ENCODE measurements at places on chromosomes 13 and 19.

DNA sequence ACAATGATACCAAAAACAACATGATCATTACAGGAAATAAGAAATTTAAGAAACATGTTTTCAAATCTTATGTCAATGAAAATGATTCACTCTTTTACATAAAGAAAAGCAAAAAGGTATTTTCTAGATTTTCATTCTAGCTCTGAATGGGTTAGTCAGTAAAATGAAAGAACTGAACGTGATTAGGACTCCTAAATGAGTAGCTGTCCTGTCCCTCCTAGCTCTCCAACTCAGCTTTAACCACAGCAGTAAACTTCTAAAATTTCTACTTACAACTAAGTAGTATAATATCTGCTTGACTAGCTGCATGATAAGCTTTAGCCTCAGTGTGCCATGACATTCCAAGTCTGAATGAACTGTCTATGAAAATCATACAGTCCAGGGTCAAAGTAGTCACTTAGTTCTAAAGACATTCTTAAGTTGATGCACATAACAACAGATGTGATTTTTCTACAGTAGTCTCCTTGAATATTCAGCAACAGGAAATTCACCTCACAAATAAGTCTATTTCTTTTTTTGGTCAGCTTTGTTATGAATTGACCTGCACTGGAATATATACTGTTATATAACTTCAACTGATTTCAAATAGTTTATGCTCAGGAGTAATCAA lies 136.4 kb downstream of the MYCBP2 start:
- no peak overlapping the region for H3K27ac ChIP-seq
- no peak overlapping the region for H3K4me3 ChIP-seq
- peaks cover 20% of the 10 kb centered on the region for H3K36me3 ChIP-seq
- no peaks in the 10 kb centered on the region for H3K4me1 ChIP-seq

DNA sequence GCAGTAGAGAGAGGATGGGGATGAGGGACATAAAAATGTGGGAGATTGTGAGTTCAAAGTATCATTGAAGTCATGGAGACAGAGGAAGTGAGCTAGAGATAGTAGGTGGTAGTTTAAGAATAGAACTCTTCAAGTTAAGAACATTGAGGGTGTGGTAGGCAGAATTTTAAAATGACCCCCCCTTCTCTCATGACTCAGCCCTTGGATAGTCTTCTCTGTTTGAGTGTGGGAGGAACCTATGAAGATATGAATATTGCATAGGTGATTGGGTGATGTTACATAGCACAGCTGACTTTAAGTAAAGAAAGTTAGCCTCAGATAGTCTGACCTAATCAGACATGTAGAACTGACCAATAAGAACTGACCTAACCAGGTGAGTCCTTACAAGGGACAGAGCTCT lies 418.6 kb downstream of the FOXO1 start:
- peaks cover 4% of the 10 kb centered on the region for H3K4me1 ChIP-seq
- no peak overlapping the region for H3K27ac ChIP-seq
- DNase-seq, result no peak
- no peaks in the 10 kb centered on the region for H3K36me3 ChIP-seq

GRCh38 chr13:47437406-47437805 lies 540.6 kb upstream of the HTR2A start:
- H3K4me1 ChIP-seq, result no peaks in the 10 kb centered on the region
- DNase-seq, result no peak
- H3K27me3 ChIP-seq, result no peaks in the 10 kb centered on the region
- H3K4me3 ChIP-seq, result no peak overlapping the region
- H3K36me3 ChIP-seq, result peaks cover 9% of the 10 kb centered on the region

DNA sequence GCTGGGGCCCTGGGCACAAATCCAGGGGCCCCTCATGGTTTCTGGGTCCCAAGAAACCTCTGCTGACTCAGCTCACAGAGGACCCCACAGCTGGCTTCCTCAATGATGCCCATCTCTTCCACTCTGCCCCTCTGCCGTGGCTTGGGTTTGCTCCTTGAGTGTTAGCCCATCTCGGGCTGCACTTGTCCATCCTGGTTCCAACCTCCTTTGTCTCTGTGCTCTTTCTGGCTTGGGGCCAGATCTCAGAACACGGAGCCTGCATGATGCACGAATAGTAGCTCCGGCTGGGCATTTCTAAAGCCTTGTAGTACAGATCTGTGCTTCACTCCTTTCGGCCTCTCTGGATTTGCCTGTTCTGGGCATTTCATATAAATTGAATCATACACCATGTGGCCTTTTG lies 53.8 kb downstream of the F2RL3 start:
- no peak for DNase-seq
- no peak overlapping the region for H3K4me3 ChIP-seq
- H3K27me3 ChIP-seq, result peaks cover 1% of the 10 kb centered on the region
- H3K4me1 ChIP-seq, result peaks cover 6% of the 10 kb centered on the region
- H3K36me3 ChIP-seq, result peaks cover 12% of the 10 kb centered on the region
- no peak overlapping the region for H3K27ac ChIP-seq

- H3K4me3 ChIP-seq, result no peak overlapping the region
- peaks cover 17% of the 10 kb centered on the region for H3K27me3 ChIP-seq
- H3K4me1 ChIP-seq, result peaks cover 2% of the 10 kb centered on the region
- H3K27ac ChIP-seq, result no peak overlapping the region
- DNase-seq, result no peak
- H3K36me3 ChIP-seq, result no peaks in the 10 kb centered on the region
Observed at GRCh38 chr19:15563325-15563794, 51.7 kb upstream of the CYP4F8 start.

- no peak within 1 kb of the TSS for H3K27ac ChIP-seq
- peak within 1 kb of the TSS; percentile 75 for H3K4me3 ChIP-seq
- DNase-seq, result peak; percentile 41
- H3K27me3 ChIP-seq, result peaks cover 28% of the 10 kb centered on the region
- H3K4me1 ChIP-seq, result peaks cover 7% of the 10 kb centered on the region
- H3K36me3 ChIP-seq, result peaks cover 18% of the 10 kb centered on the region
Observed at GRCh38 chr19:3785938-3786824, at the start of gene MATK. Gene MATK, minus strand, starts transcription at chr19:3786381. Its CDS starts 1,246 bp downstream, at chr19:3785135.

DNA sequence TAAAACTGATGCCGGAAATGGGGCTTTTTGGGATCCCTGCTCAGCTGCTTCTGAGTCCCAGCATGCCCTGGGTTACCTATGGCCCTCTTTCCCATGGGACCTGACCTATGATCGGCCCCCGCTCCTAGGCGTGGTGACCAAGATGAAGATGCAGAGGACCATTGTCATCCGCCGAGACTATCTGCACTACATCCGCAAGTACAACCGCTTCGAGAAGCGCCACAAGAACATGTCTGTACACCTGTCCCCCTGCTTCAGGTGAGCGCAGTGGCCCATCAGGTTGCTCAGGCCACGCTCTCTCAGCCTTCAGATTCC lies 1.5 kb downstream of the RPS11 start:
- no peak for DNase-seq
- peak overlapping the region; percentile 97 for H3K4me3 ChIP-seq
- peaks cover 42% of the 10 kb centered on the region for H3K4me1 ChIP-seq
- H3K27me3 ChIP-seq, result no peaks in the 10 kb centered on the region

DNA sequence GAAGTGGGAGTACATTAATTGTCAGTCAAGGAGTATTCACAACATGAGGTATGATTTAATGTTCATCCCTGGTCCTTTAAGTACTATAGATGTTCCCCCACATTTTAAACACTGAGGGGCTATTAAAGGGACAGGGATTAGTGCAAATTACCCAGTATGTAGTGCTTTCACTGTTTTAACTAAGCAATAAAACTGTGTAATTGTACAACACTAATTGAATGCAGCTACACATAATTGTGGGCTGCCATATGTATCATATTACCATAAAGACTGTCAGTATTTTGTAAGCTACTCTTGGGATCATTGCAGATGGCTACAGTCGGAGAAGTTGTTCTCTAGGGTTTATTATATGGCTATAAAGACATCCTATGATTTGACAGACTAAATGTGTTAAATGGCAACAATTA lies 316.6 kb downstream of the DCLK1 start:
- no peak overlapping the region for H3K4me3 ChIP-seq
- no peak overlapping the region for H3K27ac ChIP-seq
- peaks cover 5% of the 10 kb centered on the region for H3K36me3 ChIP-seq
- no peaks in the 10 kb centered on the region for H3K27me3 ChIP-seq

- H3K4me3 ChIP-seq, result no peak overlapping the region
- H3K4me1 ChIP-seq, result peaks cover 19% of the 10 kb centered on the region
- no peaks in the 10 kb centered on the region for H3K36me3 ChIP-seq
- DNase-seq, result no peak
- H3K27me3 ChIP-seq, result peaks cover 29% of the 10 kb centered on the region
Observed at GRCh38 chr19:50547385-50548190, 20.6 kb downstream of the LRRC4B start.

GRCh38 chr19:45913874-45914830 lies at the start of gene NANOS2:
Gene NANOS2, minus strand, starts transcription at chr19:45914778. Its CDS starts 85 bp downstream, at chr19:45914693.
- no peak within 1 kb of the TSS for H3K27ac ChIP-seq
- peaks cover 7% of the 10 kb centered on the region for H3K27me3 ChIP-seq
- H3K36me3 ChIP-seq, result no peaks in the 10 kb centered on the region

DNA sequence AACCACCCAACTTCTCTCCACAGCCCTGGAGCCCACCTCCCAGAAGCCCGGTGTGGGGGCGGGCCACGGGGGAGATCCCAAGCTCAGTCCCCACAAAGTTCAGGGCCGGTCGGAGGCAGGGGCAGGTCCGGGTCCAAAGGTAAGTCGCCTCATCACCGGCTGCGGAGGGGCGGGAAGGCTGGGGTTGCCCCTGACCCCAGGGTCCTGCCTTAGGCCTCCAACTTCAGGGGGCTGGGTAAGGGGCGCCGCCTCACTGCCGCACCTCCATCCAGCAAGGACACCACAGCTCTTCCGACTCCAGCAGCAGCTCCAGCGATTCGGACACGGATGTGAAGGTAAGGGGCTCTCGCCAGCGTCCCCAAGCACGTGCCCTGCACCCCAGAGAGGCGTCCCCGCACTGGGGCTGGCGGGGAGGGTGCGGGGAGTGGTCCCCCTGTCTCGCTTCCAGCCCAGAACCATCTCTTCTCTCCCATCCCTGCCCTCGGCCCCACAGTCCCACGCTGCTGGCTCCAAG lies 358 bp downstream of the C19orf33 start:
- peak overlapping the region; percentile 63 for H3K27ac ChIP-seq
- H3K36me3 ChIP-seq, result no peaks in the 10 kb centered on the region
- peaks cover 4% of the 10 kb centered on the region for H3K27me3 ChIP-seq
- DNase-seq, result peak; percentile 34
- peaks cover 16% of the 10 kb centered on the region for H3K4me1 ChIP-seq
- peak overlapping the region; percentile 74 for H3K4me3 ChIP-seq

DNA sequence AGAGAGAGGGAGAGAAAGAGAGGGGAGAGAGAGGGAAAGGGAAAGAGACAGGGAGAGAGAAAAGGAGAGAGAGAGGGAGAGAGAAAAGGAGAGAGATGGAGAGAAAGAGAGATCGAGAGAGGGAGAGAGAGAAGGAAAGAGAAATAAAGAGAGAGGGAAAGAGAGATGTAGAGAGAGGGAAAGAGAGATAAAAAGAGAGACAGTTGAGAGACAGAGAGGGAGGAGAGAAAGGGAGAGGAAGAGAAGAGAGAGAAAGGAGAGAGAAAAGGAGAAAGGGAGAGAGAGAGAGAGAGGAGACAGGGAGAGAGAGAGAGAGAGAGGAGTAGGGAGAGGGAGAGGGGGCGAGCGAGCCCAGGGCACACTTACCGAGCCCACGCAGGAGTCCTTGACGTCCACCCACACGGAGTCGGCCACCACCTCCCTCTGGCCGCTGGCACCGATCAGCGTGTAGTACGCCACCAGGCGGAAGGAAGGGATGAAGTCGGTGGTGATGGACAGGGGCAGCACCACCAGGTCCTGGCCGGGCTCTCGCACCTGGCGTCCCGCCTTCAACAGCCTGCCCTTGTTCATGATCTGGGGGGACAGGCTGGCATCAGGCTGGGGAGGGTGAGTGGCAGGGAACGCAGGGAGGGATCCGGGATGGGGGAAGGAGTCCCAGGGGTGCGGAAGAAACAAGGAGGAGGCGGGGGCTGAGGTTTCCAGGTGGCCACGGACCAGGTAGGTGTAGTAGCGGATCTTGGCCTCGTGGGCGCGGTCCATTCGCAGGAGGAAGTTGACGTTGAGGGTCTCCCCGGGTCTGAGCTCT lies 10.0 kb downstream of the C3 start:
- H3K27me3 ChIP-seq, result peaks cover 40% of the 10 kb centered on the region
- H3K4me3 ChIP-seq, result peak overlapping the region; percentile 59
- H3K36me3 ChIP-seq, result no peaks in the 10 kb centered on the region
- peaks cover 13% of the 10 kb centered on the region for H3K4me1 ChIP-seq
- no peak overlapping the region for H3K27ac ChIP-seq

DNA sequence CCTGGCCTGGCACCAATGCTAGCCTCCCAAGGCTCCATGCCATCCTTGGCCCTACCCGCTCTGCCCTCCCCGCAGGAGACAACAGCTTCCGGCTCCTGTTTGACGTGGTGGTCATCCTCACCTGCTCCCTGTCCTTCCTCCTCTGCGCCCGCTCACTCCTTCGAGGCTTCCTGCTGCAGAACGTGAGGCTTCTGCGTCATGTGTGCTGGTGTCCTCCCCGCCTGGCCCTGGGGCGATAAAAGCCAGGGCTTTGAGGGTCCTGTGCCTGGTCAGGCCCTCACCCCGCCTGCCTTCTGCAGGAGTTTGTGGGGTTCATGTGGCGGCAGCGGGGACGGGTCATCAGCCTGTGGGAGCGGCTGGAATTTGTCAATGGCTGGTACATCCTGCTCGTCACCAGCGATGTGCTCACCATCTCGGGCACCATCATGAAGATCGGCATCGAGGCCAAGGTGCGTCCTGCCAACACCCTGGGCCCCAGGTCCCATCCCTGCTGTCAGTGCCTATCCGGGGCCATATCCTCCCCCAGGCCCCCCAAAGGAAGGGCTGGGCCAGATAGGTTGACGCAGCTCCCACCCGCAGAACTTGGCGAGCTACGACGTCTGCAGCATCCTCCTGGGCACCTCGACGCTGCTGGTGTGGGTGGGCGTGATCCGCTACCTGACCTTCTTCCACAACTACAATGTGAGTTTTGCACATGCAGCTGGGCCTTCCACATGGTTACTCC lies 6.3 kb downstream of the MCOLN1 start:
- DNase-seq, result no peak
- no peak overlapping the region for H3K4me3 ChIP-seq
- H3K4me1 ChIP-seq, result no peaks in the 10 kb centered on the region
- peaks cover 5% of the 10 kb centered on the region for H3K36me3 ChIP-seq
- H3K27ac ChIP-seq, result no peak overlapping the region

DNA sequence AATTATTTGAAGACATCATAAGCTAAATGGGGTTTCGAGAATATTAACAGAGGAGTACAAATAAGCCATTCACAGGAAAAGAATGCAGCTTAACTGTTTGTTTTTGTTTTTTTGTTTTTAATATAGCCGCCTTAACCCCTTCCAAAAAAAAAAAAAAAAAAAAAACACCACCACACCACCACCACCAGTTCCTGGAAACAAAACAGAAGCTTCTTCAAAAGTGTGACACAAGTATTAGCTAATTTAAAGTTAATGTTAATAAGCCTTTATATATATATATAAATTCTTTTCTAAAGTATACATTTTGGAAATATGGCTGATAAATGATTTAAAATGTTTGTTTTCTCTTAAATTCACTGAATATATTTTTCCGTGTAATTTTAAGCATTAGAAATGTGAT lies 1.4 kb downstream of the RAP2A start:
- H3K27me3 ChIP-seq, result no peaks in the 10 kb centered on the region
- H3K4me1 ChIP-seq, result peaks cover 28% of the 10 kb centered on the region
- H3K27ac ChIP-seq, result no peak overlapping the region
- H3K4me3 ChIP-seq, result peak overlapping the region; percentile 96
- H3K36me3 ChIP-seq, result 0 out of 2 replicates have a peak, but pooled peaks cover 4% of the 10 kb centered on the region
